NCI-H146 (cell line): ENCODE measurements at places on chromosomes 2 and 18.

DNA sequence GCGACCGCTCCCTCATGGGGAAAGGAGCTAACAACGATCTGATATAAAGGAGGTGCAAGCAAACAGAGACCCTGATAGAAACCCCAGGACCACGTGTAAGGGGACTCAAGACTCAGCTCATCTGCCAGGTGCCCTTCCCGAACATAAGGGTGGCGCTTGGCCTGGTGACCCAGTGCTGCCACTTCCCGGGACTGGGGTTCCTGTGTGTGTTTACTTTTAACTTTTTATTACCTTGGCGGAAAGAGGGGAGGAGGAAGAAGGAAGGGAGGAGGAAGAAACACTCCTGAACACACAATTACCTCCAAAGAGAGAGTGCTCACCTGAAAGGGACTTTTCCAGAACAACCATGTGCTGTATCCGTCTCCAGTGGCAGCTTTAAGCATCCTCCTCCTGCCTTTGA, 56.5 kb upstream of the EDAR start:
- DNase-seq = no peak

DNA sequence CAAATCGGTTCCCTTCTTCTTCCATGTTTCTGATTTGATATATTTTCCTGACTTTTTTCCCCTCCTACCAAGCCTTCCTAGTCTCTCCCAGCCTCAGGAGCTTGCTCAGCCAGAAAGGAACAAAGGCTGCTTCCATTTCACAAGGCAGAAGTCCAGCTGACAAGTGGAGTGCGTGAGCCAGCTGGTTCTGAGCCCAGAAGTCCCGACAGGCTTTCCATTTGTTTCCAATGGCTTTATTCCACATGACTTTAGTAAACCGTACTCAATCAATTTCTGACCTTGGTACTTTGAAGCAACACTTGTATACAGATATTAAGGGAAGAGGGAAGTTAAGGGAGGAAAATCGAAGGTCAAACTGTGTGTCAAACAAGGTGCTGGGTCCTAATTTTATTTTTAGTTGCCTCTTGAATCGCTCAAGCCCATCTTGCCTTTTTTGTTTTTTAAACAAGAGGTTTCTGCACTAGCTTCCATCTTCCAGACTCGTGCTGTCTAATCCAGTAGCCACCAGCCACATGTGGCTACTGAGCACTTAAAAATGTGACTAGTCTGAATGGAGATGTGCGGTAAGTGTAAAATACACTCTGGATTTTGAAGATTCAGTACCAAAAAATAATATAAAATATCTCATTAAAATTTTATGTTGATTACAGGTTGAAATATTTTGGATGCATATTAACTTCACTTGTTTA, 36.2 kb downstream of the WIPF1 start:
- no peak for DNase-seq

DNA sequence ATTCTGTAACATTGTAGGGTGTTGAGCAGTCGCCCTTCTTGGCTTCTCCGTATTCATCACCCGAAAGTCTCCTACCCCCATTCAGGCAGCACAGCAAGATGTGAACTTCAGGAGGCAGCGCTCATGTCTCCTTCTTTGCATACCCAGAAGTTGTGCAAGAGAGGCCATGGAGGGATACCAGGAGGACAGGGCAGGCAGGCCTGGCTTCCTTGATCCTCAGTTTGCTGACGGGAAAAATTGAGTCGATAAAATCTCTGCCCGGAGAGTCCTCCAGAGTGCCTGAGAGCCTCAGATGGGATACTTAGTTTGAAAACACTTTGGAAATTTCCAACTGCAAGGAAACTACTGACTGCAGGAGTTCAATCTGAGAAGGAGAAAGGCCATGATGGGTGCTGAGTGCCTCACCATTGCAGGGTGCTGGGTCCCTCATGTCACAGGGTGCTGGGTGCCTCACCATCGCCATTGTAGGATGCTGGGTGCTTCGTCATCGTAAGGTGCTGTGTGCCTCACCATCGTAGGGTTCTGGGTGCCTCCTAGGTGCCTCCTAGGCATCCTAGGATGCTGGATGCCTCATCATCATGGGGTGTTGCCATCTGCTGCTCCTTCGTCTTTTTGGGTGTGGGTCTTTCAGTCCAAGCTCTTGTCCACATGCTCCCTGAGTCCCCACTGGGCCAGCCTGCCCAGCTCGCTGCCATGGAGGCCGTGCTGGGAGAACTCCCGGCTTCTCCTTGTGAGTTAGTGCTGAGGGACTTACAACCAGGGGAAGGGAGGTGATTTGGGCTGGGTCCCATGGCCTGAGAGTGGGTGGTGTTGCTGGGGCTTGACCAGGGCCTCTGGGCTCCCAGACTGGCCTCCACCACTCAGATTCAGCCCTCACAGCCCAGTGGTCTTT, 162.4 kb downstream of the DDX1 start:
- DNase-seq = no peak

DNA sequence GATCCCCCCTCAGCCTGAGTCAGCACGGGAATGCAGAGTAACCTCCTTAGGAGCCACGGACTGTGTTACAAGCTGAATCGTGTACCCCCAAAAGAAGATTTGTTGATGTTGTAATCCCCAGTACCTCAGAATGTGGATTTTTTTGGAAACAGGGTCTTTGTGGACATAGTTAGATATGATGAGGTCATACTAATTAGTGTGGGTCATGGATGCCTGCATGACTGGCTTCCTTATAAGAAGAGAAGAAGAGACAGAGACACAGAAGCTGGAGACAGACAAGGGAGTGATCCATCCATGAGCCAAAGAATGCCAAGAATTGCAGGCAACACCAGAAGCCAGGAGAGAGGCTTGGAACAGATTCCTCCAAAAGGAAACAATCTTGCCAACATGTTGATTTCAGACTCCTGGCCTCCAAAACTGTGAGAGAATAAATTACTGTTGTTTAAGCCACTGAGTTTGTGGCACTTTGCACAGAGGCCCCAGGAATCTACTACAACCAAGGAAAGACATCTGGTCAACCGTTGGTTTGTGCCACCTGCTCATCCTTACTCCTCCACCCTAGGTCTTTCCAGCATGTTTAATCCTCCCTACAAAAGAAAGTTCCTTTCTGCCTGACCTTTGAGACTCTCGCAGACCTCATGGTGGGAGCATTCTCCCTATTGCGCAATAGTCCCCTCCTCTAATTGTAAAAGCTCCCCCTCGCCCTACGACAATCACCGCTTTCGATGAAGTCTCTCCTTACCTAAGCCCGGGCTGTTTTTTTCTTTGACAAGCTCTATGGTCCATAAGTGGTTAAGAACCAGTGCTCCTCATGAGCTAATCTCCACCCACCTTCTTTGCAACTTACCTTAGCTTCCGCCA, 91.6 kb downstream of the DNER start:
- no peak for DNase-seq

DNA sequence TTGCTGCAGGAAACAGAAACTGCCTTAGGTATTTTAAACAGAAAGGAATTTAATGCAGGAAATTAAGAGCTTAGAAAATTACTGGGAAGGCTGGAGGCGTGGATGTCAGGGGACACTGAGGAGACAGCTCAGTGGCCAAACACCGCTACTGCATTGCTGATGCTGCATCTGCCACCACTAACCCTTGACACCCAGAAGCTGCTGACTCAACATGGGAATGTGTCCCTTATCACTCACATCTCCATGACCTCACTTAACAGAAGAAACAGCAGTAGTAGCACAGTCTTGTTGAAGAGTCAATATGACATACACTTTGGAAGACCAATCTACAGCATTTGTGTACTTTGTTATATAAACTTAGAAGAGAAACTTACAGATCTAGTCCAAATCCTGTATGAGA, 906.1 kb downstream of the SLC4A3 start:
- DNase-seq = no peak

DNA sequence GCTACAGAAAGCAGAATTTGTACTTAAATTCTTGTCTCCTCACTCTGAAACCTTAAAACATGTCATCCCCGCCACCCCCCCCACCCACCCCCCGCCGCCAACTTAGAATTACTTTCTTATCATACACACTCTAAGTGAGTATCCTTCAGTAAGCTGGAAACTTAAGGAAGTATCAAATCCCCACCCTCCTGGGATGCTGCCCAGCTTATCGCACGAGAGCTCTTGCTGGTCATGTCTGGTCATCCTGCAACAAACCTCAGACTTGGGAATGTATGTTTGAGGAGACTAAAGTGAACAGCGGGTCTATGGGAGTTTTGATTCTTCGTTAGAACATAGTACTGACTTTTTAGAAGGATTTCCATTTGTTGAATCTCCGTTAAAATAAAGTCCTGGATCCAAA, 203.3 kb downstream of the PTGR3 start:
- no peak for DNase-seq

DNA sequence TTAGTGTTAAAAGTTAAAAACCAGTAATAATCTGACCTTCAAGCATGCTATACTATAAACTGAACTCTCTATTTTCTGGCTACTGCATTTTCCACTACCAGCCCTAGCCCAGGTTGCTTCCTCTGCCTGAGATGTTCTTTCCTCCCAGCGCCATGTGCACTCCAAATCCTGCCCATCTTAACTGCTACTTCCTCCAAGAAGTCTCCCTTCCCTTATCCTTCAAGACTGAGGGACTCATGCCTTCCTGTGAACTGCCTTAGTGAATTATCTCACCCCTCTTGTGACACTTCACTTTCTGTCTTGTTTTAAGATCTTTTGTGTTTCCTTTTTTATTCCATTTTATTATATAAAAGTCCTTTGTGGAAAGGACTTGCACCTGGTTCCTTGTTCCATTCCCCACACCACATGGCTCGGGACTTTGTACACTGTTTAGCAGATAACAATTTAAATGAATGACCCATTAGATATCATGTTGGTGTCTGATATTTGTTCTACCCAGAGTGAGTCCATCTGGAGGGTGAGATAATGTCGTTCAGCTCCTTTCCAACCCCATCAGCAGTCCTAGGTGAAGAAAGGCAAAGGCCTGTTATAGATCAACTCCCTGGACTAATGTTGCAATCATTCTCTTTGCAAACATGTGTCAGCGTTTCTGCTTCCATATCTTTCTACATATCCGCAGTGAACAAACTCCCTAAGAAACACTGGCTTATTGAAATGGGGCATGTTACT, 20.9 kb upstream of the AGFG1 start:
- DNase-seq = no peak

DNA sequence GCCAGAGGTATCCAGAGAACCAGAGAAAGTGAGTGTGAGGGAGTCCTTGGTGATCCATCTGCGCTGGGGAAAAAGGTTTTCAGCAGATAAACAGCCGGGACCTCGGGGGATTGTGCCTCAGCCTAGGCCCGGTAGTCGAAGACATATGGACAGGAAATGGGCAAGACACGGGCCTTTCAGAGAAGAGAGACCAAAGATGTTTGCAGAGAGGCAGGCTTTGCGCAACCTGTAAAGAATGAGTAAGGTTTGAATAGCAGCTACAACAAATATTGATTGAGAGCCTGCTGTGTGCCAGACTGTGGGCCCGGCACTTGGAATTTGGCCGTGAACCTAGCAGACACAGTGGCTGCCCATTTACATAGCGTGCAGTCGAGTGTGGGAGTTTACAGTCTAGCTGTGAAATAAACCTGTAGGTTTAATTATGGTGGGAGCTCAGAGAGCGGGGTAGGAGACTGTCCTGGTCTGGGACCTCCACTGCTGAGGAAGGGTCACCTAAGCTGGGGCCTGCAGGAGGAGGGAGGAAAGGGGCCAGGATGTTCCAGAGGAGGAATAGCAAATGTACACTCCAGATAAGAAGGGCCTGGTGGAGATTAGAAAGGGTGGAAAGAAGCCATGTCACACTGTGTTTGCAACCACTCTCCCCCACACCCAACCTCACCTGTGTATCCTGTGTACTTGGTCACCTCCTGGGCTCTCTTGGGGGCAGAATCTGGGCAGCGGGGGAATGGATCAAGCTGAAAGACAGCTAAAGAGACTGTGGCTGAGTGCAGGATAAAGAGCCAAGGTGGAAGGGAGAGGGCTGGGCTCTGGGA, 3.0 kb downstream of the SH2D6 start:
- peak; percentile 85 for DNase-seq
